NCI-H446 (cell line): ENCODE measurements at places on chromosomes 3 and 15.

DNA sequence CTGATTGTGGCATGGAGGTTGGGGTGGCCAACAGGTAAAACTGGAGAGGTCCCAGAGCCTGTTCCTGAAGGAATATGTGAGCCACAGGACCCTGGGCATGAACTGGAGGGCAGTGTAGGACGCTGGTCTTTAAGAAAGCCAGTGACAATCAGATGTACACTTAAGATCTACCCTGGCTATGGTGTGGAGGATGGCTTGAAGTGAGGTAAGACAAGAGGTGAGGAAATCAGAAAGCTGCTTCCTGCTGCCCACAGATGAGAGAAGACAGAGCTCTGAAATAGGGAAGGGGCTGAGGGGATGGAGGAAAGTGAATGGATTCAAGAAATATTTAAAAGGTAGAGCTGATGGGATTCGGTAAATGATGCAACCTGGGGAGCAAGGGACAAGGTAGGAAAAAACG is 22.7 kb upstream of the KLHL6 start:
- no peak for DNase-seq

DNA sequence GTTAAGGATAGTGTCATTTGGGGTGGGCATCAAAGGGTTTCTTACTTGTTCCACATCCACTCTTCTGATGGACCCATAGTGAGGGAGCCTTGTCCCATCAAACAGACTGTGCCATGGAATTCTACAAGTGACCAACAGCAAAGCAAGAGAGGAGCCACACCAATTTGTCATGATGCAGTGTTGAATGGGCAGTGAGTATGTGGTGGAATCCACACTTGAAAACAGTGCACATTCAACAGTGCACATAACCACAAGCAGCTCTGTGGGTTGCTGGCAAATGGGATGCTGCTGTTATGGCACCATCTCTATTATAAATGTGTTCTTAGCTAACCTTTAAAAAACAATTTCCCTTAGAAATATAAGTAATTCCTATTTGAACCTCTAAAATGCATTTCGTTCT is 52.5 kb upstream of the CPNE4 start:
- no peak for DNase-seq

GRCh38 chr15:81752974-81753373 is 292.8 kb downstream of the MEX3B start:
- peak; percentile 71 for DNase-seq

DNA sequence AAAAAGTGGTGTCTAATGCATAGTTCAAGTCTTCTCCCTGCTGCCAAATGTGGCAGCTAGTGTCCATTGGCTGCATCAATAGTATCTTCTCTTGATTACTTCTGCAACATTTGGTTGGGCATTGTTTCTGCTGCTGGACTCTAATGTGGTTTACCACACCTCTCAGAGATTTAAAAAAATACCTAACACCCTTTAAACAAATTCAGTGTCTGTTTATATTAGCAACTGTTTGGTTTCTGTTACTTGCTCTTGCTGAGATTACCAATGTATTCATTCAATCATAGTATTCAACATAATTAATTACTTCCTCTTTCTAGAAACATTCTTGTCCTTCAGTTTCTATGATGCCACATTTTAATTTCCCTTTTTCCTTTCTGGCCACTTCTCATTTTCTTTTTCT is 20.3 kb upstream of the NECTIN3 start:
- DNase-seq: no peak

GRCh38 chr3:101203411-101203810 is 117.0 kb downstream of the IMPG2 start:
- no peak for DNase-seq

GRCh38 chr3:118369892-118370491 is 664.7 kb downstream of the IGSF11 start:
- DNase-seq: no peak

GRCh38 chr3:32147509-32147908 is 41.1 kb downstream of the GPD1L start:
- DNase-seq: no peak

- DNase-seq: peak; percentile 42
Observed at GRCh38 chr3:151918253-151919029, 45.0 kb downstream of the SUCNR1 start.

DNA sequence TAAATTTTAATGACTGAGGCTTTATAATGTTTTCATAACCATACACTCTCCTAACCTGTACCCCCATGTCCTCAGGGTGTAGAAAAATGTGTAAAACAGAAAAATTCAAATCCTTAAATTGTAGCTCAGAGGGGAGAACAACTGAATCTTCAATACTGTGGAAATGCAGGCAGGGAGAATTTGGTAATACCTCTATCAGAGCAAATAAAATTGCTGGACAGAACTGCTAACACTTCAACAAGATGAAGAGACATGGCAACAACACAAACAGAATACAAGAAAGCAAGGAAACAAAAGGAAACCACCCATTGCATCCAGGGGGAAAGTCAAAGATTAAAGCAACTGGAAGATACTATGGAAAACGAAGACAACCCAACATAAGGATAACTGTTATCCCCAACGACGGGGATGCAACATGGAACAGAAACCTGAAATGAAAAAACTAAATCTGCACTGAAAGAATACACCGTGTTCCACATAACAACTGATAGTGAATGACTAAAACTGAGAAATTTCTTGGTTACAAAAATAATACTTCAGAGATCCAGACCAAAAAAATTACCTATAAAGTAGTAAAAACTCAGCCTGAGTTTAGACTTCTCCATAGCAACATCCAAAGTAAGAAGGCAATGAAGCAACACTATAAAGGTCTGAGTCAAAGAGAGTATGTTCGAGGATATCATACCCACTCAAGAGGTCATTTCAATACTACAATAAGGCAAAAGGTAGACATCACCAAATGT is 48.5 kb downstream of the HACD2 start:
- no peak for DNase-seq

DNA sequence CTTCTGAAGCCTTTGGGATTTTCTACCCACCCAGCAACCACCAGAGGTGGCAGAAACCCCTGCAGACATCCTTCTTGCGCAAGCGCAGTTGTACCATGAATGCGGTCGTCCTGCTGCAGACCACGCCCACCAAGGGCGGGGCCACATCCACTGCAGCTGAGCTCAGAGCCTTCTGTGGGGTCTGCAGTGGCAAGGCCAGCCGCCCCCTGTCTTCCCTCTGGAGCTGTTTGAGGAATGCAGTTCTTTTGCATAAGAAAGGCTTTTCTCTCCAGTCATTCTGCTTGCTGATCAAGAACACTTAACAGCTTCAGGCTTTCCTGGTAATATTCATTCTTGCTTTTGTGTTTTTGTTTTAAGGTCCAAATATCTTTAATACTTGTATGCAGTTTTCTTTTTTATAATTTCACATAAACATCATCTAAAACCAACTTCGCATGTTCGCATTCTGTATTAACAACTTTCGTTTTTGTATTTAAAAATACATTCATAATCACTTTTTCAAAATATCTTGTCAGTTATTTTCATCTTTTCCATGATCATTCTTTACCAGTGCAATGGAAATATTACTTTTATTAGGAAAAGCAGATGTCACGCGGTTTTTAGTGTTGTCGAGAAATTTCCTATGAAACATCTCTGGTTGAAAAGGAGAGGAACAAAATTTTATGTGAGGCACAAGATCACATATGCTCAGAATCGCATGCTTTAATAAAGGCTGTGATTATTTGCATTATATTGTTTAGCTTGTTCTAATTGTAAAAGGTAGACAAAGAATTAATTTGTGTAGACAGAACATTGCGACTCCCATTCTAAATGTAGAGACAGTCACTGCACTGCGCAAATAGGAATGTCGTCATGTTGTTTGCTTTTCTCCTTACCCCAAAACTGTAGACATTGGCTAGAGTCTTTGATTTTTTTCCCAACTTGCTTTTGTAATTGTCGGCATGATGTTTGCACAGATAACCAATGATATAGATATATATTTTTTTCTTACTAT is 98.1 kb upstream of the SNRPN start:
- no peak for DNase-seq

- no peak for DNase-seq
Observed at GRCh38 chr3:136595913-136596697, 156.1 kb downstream of the STAG1 start.

DNA sequence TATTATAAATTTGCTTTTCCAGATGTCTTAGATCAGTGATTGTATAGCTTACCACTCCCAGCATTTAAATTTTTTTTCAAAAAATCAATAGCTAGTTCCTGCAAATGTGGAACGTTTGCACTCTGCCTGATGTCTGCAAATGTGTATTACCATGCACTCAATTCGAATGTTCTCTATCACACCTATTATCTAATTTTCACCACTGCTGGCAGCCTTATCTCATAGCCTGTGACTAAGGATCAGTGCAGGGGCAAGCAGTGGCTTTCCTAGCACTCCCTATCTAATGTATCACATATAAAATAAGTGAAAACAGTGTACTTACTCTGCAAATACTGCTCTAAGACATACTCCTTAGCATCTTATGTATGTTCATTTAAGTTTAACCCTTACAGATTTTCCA is 196.3 kb upstream of the PLSCR5 start:
- no peak for DNase-seq

DNA sequence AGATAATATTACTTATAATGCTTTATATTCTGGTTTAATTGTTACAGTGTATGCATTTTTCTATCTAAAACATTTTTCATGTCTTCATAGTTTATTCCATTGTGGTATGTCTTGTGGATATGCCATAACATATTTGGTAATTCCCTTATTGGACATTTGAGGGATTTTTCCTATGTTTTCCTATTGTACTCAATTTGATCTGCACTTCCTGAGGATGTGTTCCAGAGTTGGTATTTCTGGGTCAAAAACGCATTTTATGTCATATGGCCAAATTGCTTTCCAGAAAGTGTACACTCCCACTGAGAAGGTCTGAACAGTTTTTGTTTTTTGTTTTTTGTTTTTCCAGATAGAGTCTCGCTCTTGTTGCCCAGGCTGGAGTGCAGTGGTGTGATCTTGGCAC is 6.8 kb downstream of the ARL8B start:
- no peak for DNase-seq

GRCh38 chr15:64503197-64503596 is 42.8 kb downstream of the ZNF609 start:
- no peak for DNase-seq

GRCh38 chr15:31390777-31391486 is 64.3 kb downstream of the KLF13 start:
- no peak for DNase-seq
